ENCODE measurements at places on chromosomes 11 and 22. TPM values are rescaled to one million over a fixed set of nuclear protein-coding genes. Genes with fewer than 3 reads are reported as not detected.

DNA sequence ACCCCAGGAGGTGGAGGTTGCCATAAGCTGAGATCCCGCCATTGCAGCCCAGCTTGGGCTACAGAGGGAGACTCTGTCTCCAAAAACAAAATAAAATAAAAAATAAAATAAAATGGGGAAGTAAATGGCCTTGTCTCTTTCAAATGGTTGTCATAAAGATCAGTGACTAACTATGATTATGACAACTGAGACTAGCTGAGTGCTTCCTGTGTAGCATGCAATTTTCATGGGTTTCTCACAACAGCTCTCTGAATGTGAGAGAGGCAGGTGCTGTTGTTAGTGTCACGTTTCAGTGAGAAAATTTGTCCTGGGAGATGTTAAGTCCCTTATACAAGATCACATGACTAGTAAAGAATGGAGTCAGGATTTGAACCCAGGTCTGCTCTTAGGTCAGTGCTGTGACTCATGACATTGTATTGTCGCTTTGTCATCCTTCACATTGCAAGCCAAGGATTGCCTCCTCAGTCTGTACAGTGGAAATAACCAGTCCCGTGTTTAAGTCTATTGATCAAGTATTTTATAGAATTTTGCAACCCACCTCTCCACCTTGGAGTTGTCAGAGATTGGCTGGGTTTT lies 163.3 kb upstream of the CCDC90B start:
- H3K4me3 ChIP-seq, result no peak overlapping the region
- no peak for DNase-seq
- peaks cover 2% of the 10 kb centered on the region for H3K27me3 ChIP-seq
- no peaks in the 10 kb centered on the region for H3K36me3 ChIP-seq

GRCh38 chr11:87299041-87299481 lies 261.3 kb downstream of the TMEM135 start:
- no peaks in the 10 kb centered on the region for H3K27me3 ChIP-seq
- H3K36me3 ChIP-seq, result no peaks in the 10 kb centered on the region
- no peak overlapping the region for H3K4me3 ChIP-seq
- no peaks in the 10 kb centered on the region for H3K4me1 ChIP-seq
- H3K27ac ChIP-seq, result no peak overlapping the region
- DNase-seq, result no peak

DNA sequence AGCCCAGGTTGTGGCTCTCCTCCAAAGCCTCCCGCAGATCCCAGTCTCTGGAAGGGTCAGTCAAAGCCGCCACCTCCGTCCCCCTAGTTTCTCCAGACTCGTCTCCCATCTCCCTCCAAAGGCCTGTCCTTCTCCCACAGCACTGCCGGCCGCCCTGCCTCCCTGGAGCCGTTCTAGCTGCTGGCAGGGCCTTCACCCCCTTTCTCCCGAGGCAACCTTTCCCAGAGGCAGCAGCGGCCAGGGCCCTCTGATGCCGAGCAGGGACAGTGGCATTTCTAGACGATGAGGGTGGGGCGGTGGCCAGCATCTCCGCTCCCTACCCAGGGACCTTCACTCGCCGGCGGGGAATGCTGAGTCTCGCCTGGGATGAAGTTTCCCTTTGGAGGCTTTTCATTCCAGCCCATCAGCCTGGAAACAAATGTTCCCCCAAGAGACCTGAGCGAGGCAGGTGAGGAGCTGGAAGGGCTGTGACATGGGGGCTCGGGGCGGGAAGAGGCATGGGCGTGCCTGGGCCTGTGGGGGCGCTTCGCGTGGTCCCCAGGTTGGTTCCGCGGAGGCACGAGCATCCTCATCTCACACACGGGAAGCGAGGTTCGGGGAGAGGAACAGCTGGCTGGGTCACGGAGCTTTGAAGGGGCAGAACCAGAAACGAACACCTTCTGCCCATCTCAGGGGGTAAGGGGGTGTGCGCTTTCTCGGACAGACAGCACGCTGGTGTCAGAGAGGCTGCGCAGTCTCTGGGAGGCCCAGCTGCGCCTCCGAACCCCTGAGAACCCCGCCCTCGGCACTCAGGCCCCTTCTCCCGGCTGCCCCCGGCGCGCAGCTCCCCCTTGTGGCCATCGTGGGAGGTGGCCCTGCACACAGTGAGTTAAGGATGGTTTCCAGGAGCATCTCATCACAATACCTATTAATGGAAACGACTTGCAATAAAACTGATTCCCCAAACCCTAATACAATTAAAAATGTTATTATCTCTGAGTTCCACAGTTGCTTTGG lies 18.1 kb upstream of the KLHL35 start:
- H3K4me1 ChIP-seq, result peaks cover 14% of the 10 kb centered on the region
- H3K4me3 ChIP-seq, result no peak overlapping the region
- DNase-seq, result no peak
- H3K27ac ChIP-seq, result no peak overlapping the region
- peaks cover 25% of the 10 kb centered on the region for H3K27me3 ChIP-seq
- H3K36me3 ChIP-seq, result no peaks in the 10 kb centered on the region

DNA sequence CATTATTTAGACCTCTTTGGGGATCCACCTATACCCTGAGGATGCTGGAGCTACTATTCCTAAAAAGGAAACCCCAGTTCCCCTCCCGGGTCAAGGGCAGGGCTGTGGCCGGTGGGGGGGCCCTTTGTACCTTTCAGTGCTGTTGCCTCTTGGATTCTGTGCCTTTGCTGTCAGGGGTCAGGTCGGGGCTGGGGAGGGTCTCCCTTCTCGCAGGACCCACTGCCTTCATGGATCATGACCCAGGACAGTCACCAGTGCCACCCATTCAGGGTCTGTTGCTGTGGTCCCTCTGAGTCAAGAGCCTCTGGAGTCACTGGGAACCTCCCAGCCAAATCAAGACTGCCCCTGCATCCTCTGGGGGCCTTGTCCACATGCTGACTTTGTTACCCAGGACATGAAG lies 78.1 kb upstream of the CCND1 start:
- no peak overlapping the region for H3K27ac ChIP-seq
- peaks cover 43% of the 10 kb centered on the region for H3K4me1 ChIP-seq
- peaks cover 4% of the 10 kb centered on the region for H3K36me3 ChIP-seq
- DNase-seq, result no peak
- H3K4me3 ChIP-seq, result no peak overlapping the region
- no peaks in the 10 kb centered on the region for H3K27me3 ChIP-seq

DNA sequence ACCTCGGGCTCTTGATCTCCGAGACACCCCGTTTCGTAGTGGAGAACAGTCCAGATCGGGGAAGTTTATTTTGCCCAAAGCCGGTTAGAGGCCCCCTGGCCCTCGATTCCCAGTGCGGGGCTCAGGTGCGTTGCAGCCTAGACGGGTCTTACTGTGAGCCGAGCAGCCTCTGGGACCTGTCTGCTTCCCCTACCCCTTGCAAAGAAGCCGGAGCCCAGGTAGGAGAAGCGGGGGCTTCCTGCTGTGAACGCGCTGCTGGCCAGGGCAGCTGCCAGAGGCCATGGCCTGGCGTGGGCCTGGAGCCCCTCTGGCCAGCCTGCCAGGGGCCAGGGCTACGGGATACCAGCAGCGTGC lies 621 bp downstream of the TSPO start:
- H3K36me3 ChIP-seq, result no peaks in the 10 kb centered on the region
- H3K4me3 ChIP-seq, result peak overlapping the region; percentile 92
- peak overlapping the region; percentile 79 for H3K27ac ChIP-seq
- H3K27me3 ChIP-seq, result peaks cover 3% of the 10 kb centered on the region
- H3K4me1 ChIP-seq, result peaks cover 12% of the 10 kb centered on the region

DNA sequence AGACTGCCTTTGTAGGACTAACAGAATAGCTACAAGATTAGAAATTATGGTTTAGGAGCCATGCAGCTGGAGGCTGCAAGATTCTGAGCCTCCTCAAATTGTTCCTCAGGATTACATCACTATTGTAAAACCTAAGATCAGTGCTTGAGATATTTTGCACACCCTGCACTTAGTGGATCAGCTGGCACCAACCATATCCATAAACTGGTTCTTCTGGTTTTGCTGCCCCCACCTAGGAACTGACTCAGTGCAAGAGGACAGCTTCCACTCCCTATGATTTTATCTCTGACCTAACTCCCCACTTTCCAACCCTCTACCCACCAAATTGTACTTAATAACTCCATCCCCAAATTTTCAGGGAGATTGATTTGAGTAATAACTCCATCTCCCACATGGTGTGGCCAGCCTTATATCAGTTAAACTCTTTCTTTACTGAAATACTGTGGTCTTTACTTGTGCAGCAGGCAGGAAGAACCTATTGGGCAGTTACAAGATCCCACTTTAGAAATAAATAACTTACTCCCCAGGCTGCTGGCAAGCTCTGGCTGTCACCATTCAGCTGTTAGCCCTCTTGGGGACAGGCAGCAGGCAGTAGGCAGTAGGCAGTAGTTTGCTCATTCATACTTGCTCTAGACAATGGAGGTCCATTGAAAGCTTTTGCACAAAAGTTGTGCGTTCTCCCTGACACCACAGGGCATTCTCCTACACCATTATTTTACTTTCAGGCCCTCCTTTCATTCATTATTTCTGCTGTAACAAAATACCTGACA lies 119.0 kb downstream of the SLC17A6 start:
- DNase-seq, result no peak
- no peak overlapping the region for H3K4me3 ChIP-seq
- H3K36me3 ChIP-seq, result no peaks in the 10 kb centered on the region
- H3K27me3 ChIP-seq, result no peaks in the 10 kb centered on the region
- no peak overlapping the region for H3K27ac ChIP-seq
- H3K4me1 ChIP-seq, result no peaks in the 10 kb centered on the region

- no peaks in the 10 kb centered on the region for H3K4me1 ChIP-seq
- no peak for DNase-seq
- no peak overlapping the region for H3K27ac ChIP-seq
- H3K36me3 ChIP-seq, result no peaks in the 10 kb centered on the region
- H3K27me3 ChIP-seq, result peaks cover 33% of the 10 kb centered on the region
Measured at GRCh38 chr11:1642288-1643145, 12.9 kb downstream of the KRTAP5-5 start.

DNA sequence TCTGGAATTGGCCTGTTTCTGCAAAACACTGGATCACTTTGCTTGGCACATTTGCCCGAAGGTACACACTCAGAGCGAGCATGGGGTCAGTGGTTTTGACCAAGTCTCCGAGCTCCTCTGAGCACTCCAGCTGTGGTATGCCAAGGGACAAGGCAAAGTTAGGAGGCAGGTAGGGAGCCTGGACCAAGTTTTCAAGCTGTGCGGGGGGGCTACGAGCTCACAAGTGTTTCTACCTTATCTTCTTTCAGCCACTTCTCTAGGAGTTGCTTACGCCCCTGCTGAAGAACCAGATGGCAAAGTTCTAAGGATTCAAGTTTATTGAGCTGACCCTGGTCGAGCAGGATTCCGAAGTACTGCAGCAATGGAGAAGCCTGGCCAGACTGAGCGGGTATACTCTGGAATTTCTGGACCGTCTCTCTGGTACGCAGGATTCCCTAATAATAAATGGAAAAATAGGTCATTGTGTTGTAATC lies 54.7 kb upstream of the SLC25A1 start:
- H3K4me1 ChIP-seq, result no peaks in the 10 kb centered on the region
- H3K4me3 ChIP-seq, result no peak overlapping the region
- H3K27ac ChIP-seq, result no peak overlapping the region
- peaks cover 11% of the 10 kb centered on the region for H3K36me3 ChIP-seq

GRCh38 chr11:67240576-67241389 lies 25.5 kb upstream of the GRK2 start:
- H3K27ac ChIP-seq, result peak overlapping the region; percentile 99
- peak; percentile 87 for DNase-seq
- H3K4me1 ChIP-seq, result peaks cover 61% of the 10 kb centered on the region
- peaks cover 6% of the 10 kb centered on the region for H3K27me3 ChIP-seq

DNA sequence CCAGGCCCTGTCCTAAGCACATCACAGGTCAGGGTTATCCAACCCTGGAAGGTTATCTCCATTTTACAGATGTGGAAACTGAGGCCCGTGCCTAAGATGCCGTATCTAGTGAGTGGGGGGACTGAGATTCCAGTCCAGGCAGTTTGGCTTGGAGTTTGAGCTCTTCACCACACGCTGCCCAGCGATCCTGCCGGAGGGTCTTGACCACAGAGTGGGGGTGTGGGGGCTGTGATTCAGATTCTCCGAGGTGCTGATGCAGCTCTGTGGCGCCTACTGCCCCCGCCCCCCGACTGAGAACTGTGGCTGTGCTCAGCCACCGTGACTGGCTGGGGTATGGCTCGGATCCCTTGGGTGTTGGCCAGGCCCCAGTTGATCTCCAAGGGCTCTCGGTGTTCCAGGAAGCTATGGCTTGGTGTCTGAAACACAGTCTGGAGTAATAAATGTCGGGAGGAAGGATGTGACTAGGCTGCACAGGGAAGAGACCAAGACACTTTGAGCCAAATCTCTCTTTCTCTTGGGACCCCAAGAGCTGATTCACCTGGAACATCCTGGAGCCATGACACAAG lies 60.6 kb upstream of the RASD2 start:
- H3K36me3 ChIP-seq, result no peaks in the 10 kb centered on the region
- H3K27ac ChIP-seq, result no peak overlapping the region
- H3K4me1 ChIP-seq, result peaks cover 43% of the 10 kb centered on the region
- H3K27me3 ChIP-seq, result peaks cover 5% of the 10 kb centered on the region
- DNase-seq, result peak; percentile 7

GRCh38 chr11:11491589-11491988 lies 130.2 kb downstream of the GALNT18 start:
- no peak overlapping the region for H3K27ac ChIP-seq
- H3K36me3 ChIP-seq, result no peaks in the 10 kb centered on the region
- H3K4me1 ChIP-seq, result no peaks in the 10 kb centered on the region
- DNase-seq, result no peak

DNA sequence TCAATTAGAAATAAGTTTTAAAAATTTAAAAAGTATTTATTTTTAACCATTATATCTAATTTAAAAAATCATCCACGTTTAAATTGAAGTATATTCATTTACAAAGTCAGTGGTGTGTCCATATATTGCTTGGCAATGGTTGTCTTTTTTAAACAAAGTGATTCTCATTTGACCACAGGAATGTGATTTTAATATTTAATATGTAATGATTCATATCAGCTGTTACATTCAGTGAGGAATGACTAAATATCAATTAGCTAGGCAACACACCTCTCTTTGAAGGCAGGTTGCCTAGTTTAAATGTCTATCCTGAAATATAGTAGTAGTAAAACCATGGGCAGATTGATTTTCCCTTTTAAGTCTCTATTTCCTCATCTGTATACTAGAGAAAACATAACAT lies 392.2 kb upstream of the CCDC179 start:
- H3K4me1 ChIP-seq, result no peaks in the 10 kb centered on the region
- DNase-seq, result no peak
- H3K27me3 ChIP-seq, result no peaks in the 10 kb centered on the region
- H3K36me3 ChIP-seq, result no peaks in the 10 kb centered on the region
- no peak overlapping the region for H3K4me3 ChIP-seq
- no peak overlapping the region for H3K27ac ChIP-seq

Gene APOL5
- not detected for total RNA-seq

Gene MGAT3
- not detected for total RNA-seq
